GM12878 (cell line): ENCODE measurements at places on chromosomes 12 and 14. TPM values are rescaled to one million over a fixed set of nuclear protein-coding genes. Genes with fewer than 3 reads are reported as not detected.

- peak; percentile 86 for DNase-seq
Observed at GRCh38 chr14:93967637-93968250, 8.6 kb downstream of the ASB2 start.

BDKRB1 gene
- total RNA-seq, result 0.21 TPM in 1 of 2 replicates, not detected in the other

DNA sequence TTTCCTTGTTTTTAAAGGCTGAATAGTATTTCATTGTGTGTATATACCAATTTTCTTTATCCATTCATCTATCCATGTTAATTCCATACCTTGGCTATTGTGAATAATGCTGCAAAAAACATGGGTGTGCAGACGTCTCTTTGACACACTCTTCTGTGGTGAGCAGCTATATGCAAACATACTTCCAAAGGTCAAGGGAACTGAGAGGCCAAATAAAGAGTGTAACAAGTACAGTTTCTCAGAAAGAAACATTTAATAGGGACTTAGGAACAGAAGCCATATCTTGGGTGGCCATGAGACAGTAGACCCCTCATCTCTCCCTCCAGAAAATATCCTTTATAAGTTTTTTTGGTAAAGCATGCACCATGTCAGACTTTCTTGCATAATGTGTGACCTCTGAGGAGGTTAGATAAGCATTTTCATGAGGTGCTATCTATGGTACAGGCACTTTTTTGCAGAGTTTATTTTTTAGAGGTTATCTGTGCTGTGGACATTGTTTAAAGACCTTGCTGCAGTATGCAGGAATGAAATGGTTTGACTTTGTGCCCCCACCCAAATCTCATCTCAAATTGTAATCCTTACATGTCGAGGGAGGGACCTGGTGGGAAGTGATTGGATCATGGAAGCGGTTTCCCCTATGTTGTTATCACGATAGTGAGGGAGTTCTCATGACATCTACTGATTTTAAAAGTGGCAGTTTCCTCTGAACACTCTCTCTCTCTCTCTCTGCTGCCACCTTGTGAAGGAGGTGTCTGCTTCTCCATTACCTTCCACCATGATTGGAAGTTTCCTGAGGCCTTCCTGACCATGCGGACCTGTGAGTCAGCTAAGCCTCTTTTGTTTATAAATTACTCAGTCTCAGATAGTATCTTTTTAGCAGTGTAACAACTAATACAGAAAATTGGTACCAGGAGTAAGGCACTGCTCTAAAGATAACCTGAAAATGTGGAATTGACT lies 1202.3 kb downstream of the GALC start:
- no peak for DNase-seq

GLIPR1L1 gene
- not detected in 2 replicates for total RNA-seq

DNA sequence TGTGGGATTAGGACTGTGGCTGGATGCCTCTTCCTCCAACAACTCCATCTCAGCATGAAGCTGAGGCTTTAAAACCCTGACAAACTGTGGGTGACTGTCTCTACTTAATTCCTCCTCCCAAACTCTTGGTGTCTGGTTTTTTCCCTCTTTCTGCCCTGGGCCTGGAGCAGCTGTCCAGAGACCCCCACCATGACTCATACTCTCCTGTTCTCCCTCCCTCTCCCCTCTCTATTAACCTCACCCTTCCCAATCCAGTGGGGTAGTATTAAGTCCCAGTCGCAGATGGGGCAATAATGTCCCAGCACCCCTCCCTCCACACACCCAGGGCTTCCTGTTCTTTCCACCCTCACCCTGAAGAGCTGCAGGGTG lies 2.0 kb upstream of the DNAJC14 start:
- no peak for DNase-seq

DNA sequence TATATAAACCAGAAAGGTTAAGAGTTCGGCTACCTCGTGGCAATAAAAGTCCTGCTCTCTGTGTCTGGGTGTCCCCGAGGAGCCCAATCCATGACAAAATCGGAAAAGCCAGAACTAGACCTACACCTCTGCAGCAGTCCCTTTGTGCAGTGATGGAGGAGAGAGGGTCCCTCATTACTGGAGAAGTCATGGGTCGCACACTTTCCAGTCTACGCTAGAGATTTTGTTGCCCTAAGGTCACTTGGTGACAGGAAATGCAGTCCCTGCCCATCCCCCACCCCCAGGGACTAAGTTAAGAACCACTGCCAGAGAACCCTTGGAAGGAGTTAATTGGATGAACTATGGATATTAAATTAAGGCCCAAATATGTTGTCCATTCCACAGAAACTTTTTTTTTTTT lies 104.4 kb upstream of the ATF7IP start:
- DNase-seq, result no peak

- no peak for DNase-seq
Observed at GRCh38 chr12:89461649-89462612, 62.7 kb downstream of the GALNT4 start.

INHBC gene
- 0.13 and 0.16 TPM in 2 replicates for total RNA-seq

DNA sequence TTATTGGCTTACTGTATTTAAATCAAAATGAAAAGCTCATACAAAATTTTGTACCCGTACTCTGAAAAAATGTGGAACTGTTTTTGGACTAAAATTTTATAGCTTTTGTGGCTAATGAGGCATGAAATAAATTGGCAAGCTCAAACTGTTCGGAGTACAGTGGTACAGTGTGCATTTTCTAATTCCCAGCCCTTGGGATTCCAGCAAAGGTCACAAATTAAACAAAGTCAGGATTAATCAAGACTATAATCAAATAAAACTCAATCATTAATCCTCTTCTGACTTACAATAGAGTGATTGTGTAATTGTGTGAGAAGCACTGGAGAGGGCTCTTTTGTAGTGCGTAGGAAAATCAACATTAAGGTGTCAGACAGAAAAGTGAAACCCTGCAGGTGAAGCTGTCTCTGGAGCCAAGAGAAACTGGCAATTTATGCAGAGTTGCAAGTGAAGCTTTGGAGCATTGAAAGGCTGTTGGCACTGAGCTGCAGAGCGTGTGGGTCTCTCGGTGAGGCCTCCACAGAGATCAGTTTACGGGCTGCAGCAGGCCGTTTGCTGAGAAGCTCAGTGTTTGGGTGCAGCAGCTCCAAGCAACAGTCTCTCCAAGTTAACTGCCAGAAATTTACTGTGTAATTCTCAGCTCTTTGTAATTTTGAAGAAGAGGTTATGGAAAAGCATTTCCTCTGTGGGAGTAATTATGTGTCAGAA lies 275.9 kb downstream of the FBXL14 start:
- DNase-seq, result no peak

DNA sequence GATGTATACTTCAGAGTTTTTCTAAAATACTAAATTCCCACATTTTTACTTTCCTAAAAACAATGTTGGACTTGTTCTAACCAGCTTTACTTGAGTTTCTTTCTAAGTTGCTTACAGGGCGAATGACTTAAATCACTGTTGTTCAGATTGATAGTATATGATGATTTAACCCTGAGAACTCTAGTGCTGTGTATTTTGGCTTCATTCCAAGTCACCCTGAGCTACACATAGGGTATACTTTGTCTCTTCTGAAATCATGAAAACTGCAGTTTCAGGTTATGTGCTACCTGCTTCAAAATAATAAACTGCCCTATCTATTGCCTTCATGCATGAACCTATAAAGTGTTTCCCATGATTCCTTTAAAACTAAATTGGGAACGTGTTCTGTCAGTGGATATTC lies 162.5 kb upstream of the PDE3A start:
- DNase-seq, result no peak

NOXRED1 gene
- total RNA-seq, result 0.21 and 0.45 TPM in 2 replicates

DNA sequence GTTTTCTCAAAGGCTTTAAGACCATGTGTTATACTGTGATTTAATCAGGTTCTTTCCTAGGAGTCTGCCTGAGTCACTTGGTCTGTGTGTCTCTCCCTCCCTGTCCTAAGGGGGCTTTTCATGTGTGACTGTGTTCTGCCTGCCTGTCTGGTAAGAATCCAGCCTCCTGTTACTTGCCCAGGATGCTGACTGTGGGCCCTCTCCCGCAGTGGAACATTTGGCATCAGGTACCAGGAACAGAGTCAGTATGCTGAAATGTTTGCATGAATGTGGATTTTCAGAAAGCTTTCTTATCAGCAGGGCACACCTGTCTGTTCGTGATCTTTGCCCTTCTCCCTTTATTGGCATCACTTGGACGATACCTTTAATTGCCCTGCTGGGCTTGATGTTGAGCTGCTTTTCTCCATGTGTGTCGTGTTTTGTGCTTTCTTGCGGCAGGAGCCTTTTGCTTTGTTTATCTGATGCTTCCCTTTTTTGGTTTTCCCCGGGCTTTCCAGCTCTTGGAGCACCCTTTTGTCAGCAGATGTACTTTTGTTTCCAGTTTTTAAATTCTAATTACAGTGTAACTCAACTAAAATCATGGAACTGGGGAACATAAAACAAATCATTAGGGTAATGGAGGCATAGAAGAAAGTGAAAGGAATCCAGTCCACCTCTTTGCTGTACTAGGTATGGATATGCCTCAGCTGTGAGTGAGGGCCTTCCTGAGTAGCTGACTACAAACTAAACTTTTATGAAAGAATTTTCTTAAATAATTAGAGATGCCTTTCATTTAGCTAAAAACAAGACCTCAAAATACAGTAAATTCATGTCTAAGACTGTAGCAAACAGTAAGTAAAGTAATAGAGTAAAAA lies 72.5 kb downstream of the TRAF3 start:
- no peak for DNase-seq

HOXC4 gene
- 11.1 and 11.4 TPM in 2 replicates for total RNA-seq

GRCh38 chr14:77424862-77425261 lies 1.5 kb upstream of the NOXRED1 start:
- no peak for DNase-seq

TMEM229B gene
- 5.1 and 5.2 TPM in 2 replicates for total RNA-seq

- DNase-seq, result peak; percentile 80
Observed at GRCh38 chr14:100069161-100069800, 4.1 kb downstream of the EVL start.

NPFF gene
- total RNA-seq, result not detected in 2 replicates

DNA sequence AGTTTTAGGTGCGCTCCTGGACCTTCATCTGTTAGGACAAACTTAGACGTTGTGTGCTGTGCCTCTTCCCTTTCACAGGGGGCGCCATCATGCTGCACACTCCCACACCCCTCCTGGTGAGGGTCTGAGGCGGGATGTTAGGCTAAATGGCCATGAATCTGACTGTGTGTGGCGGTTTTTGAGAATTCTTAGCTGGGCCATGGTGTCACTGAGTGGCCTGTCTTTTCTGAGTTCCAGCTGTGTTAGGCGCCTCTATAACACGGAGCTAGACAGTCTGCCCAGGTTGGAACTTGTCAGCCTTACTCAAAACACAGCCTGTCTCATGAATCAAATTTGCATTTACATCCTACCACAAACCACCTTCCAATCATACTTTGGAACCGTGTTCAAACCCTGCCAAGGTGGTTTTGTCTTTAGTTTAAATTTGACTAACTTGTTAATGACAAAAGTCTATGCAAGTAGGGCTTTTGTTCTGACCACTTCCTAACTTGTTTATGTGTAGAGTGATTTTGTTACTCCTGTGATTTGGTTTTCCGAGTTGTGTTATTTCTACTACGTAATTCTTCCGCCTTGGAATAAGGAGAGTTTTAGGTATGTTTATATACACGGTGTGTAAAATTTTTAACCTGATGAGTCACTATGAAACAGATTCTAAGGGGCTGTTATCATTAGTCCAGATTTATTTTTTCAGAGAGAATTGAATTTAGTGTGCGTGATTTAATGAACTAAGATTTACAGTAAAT lies 19.6 kb downstream of the ACVR1B start:
- DNase-seq, result peak; percentile 93

CFAP73 gene
- 0.18 TPM in 1 of 2 replicates, not detected in the other for total RNA-seq

- DNase-seq, result no peak
Observed at GRCh38 chr14:51872396-51872795, 12.0 kb downstream of the GNG2 start.

DNA sequence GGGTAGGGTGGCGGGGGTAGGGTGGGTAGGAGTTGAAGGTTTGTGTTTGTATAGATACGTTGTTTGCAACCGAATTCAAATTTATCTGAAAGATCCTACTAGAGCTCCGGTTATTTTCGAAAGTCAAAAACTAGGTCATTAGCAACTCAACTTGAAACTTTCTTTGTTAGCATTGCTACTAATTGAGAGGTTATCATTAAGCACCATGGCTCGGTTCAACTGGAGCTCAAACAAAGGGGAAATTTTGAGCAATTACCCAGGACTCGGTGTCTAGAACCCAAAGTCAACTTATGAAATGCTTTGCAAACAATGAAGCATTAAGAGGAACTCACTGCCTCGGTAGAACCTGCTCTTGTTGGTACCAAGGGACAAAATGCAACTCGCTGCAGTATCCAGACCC lies 207.7 kb downstream of the BCAT1 start:
- peak; percentile 73 for DNase-seq

GRCh38 chr14:99790978-99791376 lies 2.2 kb upstream of the EML1 start:
- no peak for DNase-seq
